ENCODE measurements at places on chromosomes 3 and 15.

GRCh38 chr3:47542471-47543173 lies 29.1 kb upstream of the ELP6 start:
- peak; percentile 14 for DNase-seq

- peak; percentile 96 for DNase-seq
These were observed 25.6 kb downstream of the GYG1 start for GRCh38 chr3:149016669-149017541.

- DNase-seq, result no peak
These were observed 781 bp upstream of the IP6K1 start for GRCh38 chr3:49787182-49787464.

- no peak for DNase-seq
These were observed 1188.0 kb upstream of the ALCAM start for GRCh38 chr3:104178680-104179079.

- DNase-seq, result no peak
These were observed 68.8 kb upstream of the OXTR start for GRCh38 chr3:8838234-8838633.

GRCh38 chr15:52441841-52442240 lies 86.8 kb downstream of the MYO5A start:
- peak; percentile 66 for DNase-seq
